ENCODE measurements at places on chromosomes 11 and 22. TPM values are rescaled to one million over a fixed set of nuclear protein-coding genes. Genes with fewer than 3 reads are reported as not detected.

DNA sequence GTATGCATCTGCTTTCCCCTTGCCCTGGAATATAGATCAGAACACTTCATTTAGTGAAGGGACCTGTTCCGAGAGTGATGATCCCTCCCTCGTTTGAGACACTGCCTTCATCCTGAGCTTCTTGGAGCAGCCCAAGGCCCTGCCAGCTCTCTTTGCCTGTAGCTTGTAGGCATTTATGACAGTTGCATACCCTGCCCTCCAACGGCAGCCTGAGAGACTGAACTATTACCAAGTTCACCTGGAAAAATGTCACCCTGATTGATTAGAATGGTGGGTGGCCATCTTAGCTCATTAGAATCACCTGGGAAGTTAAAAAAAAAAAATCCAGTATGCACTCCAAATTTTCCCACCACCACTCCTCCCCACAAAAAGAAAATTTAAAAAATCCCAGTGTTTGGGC is 1.5 kb downstream of the MICAL3 start:
- no peak for DNase-seq

The PGM2L1 gene
- polyA plus RNA-seq: 3.6 TPM

DNA sequence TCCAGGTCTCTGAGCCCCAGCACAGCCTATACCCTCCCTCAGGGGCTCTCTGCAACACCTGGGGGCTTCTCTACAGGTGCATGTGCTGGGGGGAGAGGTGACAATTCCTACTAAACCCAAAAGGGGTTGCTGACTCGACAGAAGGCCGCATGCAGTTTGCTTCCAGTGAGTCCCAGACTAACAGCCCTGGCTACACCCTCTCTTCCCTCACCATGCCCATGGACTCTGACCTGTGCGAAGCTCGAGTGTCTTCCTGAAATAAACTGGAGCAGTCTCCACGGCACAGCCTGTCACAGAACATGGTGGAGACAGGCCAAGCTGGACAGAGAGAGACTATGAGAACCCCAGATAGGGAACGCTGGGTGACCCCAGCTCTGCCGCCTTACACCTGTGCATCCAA is 16.6 kb downstream of the PLEKHA7 start:
- DNase-seq: no peak

DNA sequence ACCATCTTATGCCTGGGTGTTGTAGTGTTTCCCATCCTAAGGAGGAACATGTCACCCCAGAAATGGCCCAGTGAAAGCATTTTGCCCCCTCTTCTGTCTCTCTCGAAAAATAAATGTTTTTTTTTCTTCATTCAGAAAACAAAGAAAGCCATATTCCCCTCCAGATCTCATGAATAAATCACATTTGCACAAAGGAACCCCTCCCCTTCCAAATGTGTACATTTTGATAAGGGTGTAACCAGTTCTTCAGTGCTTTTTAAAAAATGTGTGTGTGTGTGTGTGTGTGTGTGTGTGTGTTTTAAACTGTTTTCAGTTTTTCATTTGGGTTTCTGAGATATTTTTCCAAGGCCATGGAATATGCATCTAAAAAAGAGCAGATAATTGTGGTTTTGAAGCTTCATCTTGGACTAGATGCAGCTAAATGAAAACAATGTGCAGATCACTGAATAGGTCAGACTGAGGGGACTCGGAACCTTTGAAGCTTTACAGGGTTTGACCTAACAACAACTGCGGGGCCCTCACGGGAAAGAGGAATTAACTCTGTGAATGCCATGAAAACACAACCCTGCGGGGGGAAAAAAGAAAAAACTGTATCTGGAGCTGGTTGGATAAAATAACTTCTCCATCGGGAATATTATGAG is 76.4 kb downstream of the YAP1 start:
- DNase-seq: no peak

DNA sequence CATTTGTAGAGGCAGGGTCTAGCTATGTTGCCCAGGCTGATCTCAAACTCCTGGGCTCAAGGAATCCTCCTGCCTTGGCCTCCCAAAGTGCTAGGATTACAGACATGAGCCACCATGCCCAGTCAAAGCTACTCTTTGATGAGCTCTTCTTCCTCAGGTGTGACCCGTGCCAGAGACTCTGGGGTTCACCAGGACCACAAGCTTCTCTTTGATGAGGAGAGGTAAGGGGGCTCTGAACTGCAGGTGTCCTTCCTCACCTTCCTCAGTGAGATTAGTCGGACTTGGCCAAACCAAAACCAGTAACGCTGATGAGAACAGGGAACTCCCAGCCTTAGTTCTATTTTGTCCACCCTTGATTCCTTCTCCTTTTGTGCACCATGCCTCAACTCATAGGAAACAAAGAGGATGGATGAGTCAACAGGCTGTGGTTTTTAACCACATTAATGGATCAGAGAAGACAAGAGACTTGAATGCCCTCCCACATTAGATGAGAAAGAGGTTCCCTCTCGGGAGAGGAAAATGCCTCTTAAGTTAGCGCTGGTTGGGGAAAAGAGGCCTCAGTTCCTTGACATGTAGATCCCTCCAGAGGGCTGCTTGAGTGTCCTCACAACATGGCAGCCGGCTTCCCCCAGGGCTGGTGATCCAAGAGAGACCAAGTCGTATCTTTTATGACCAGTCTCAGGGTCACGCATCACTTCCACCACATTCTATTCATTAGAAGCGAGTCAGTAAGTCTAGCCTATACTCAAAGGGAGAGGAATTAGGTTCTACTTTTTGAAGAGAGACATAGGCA is 25.7 kb upstream of the CTR9 start:
- DNase-seq: no peak

The DERL3 gene
- 1.1 TPM for polyA plus RNA-seq

DNA sequence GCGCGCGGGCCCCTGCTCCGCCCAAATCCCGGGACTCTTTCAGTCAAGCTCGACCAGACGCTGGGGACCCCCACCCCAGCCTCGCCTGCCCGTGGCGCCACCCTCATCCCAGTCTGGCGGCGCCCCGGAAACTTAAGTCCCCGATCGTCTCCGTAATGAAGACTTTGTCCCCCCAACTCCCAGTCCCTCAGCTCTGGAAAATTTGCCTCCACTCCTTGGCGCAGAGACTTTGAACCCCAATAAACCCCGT is 348 bp downstream of the PLCB3 start:
- DNase-seq: no peak

The POU2AF2 gene
- 0.53 TPM for polyA plus RNA-seq

GRCh38 chr22:36192542-36192941 is 9.1 kb downstream of the APOL4 start:
- DNase-seq: no peak

- DNase-seq: no peak
Measured at GRCh38 chr11:12686246-12687060, 12.2 kb downstream of the TEAD1 start.

The UPK3A gene
- 5.0 TPM for polyA plus RNA-seq

DNA sequence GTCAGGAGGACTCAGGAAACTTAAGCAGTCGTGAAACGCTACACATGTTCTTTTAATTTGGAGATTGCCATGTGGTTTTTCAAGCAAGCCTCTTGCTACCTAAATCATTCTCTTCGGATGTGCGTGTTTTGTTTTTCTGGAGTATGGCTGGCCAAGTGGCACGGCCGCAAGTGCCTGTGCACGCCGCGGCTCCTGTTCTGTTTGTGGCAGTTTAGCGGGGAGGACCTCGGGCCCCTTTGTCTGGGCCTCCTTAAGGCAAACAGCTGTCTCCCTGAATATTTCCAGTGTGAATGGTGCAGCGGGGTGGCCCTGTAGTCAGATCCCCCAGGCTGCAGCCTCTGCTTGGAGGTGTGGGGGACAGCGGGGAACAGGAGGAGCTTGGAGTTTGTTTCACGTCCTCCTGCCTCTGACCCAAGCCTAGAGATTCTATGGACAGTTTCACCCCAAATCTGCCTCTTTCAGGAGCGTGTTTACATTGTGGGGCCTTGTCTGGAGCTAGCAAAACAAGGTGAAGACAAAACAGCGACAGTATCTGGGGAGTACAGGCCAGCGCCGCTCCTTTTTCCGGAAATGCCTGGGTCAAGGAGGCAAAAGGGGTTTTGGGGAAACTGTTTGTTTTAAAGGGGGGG is 1.3 kb downstream of the LRP5 start:
- DNase-seq: no peak

DNA sequence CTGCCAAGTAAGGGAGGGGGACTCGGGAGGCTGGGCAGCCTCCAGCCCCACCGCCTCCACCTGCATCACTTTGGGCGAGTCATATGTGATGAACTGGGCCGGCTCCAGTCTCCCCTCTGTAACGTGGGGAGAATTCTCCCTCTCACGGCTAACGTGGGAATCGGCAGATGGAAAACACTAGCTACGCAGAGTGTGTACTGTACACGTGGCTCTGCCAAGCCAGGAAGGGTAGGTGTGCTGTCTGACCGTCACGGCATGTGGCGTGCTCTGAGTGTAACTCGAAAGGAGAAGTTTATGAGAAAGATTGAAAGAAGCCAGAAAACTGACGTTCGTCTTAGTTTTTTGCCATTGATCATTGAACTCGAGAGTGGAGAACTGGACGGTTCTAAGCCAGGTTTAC is 13.7 kb downstream of the TRMU start:
- no peak for DNase-seq

- no peak for DNase-seq
Measured at GRCh38 chr11:6771926-6772893, at the start of gene OR2AG2. Gene OR2AG2, minus strand, starts transcription at chr11:6771976. Its CDS starts 3,019 bp downstream, at chr11:6768957.

DNA sequence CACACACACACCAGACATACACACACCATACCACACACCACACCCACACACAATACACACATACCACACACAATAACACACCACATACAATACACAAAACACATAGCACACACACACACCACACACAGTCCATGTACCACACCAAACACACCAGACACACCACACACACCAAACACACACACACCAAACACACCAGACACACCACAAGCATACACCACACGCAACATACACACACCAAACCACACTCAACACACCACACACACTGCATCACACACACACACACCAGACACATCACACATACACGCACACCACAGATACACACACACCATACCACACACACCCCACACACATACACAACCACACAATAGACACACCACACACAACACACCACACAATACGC is 54.8 kb downstream of the IGSF9B start:
- no peak for DNase-seq

DNA sequence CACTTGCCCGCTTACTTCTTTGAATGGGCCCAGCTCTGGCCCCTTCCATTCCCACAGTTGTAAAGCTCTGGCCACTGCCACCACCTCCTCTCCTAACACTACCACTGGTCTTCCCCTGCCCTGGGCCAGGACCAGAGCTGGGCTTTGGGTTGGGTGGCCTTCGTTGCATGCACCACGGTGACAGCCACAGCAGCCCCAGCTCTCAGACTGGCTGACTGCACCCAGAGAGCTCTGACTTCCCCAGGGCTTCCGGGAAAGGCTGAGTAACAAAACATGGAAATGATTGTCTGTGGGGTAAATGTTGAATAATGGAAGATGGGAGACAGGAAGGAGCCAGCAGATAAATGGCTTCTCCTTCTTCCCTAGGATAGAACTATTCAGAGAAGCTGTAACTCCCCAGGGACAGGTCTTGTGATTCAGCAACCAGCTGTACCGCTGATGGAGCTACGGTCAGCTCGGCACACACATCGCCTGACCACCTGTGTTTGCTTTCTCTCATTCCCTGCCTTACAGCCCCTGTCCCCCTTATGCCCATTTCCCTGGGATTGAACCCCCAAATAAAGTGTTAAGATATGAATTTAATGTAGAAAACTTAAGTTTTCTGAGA is 27.6 kb downstream of the SCN4B start:
- no peak for DNase-seq

DNA sequence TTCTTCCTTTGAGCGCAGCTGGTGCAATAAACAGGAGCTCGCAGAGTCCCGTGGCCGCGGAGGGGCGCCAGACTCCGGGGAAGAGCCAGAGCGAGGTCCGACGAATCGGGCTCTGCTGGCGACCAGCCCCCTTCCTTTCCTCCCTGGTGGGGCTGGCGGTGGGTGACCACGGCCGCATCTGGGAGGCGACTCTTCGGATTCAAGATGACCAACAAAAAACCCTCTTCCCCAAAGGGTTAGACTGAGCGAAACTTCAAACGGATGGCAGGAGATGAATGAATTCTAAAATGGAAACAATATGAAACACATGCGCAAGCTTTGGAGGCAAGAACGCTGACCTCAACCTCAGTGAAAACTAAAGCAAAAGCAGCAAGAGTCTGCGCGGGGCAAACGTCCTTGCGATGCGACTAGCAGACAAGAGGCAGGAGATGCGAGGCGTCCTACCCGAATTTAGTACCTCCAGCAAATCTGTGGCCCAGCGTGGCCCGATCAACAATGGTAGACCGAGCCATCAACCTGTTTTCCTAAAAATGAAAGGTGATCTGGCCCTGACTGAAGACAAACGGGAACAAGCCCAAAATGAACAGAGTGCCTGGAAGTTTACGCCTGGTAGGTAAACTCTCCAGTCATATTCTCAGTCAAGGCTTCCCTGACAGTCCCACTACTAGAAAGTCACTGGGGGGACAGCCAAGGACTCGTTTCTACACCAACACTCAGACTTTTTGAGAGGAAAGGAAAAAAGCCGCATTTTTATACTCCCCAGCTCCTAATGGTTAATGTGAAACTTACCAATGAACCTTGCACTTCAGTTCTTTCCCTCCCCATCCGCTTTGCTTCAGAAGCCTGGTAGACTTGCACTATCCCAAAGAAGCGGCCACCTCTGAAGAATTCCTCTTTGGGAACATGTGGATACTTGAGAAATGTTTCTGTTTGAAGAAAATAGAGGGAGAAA is 11.6 kb downstream of the MMP3 start:
- peak; percentile 64 for DNase-seq

DNA sequence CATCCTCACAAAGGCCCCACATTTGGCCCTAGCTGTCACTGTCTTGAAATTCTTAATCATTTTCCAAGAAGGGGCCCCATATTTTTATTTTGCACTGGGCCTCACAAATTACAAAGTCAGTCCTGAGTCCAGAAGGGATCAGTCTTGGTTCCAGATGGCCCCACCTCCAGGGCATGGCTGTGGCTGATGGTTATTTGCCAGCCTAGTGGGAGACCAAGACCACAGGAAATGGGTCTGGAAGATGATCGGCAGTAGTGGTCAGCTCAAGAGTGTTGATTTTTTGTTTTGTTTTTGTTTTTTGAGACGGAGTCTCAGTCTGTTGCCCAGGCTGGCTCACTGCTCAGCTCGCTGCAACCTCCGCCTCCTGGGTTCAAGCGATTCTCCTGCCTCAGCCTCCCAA is 47.1 kb upstream of the EMID1 start:
- no peak for DNase-seq

The OR4D6 gene
- polyA plus RNA-seq: not detected

The ARVCF gene
- polyA plus RNA-seq: 7.0 TPM

- DNase-seq: no peak
Measured at GRCh38 chr11:34600339-34601084, 20.4 kb upstream of the EHF start.

DNA sequence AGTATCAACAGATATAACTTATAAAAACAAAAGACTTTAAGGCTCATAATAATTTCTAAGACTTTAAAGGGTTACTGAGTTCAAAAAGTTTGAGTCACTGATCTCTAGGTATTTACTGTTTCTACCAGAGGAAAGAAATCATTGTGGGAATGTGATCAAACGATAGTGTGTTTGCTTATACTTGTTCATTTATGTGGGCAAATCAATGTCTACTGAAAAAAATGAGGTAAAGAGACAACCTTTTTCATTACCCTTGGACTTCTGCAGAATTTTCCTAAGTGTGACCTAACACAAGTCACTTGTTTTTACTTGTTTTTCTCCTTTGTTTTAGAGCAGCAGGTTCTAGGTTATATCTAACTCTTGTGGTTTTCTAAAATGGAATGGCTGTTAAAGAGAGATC is 65.4 kb downstream of the PRR5L start:
- no peak for DNase-seq

The GLYATL1B gene
- not detected for polyA plus RNA-seq

Data from psoas muscle (tissue), 8 donors.